Muscle of leg (tissue), 16 donors: ENCODE measurements at places on chromosomes 13 and 19.
A peak's percentile ranks its signal among the peaks of the same experiment; 100 is the strongest.

DNA sequence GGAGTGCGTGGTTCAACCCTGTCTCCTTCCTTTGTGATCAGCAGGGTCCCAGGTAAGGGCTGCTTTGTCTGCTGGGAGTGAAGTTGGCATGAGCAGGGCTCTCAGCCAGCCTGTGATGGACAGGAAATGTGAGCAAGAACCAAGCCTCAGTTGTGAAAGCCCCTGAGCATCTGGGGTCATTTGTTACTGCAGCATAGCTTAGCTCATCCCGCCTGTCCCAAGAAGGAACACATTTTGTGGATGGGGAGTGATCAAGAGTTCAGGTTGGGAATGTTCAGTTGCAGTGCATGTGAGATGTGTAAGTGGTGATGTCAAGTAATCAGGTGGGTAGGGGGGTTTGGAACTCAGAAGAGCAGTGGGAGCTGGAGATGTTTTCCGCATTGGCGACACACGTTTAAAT is 152.4 kb downstream of the DPF1 start:
- no peak for DNase-seq

GRCh38 chr13:74217811-74218210 is 83.6 kb upstream of the KLF12 start:
- DNase-seq = no peak

DNA sequence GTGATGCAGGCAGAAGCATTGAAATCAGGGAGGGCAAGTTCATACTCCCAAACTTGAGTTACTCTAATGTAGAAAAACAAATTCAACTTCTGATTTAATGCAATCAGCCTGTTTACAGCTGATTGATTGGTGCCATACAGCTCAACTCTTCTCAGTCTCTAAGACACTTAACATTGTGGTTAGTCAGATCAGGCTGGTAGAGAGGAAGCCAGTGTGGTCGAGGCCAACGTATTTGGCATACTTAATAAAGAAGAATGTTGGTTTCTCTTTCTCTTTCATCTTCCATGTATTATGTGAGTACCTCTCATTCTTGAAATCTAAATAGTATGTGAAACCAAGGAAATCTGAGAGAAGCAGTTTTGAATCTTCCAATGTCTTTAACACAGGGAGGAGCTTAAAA is 255.0 kb upstream of the SLITRK1 start:
- DNase-seq = peak; percentile 3

DNA sequence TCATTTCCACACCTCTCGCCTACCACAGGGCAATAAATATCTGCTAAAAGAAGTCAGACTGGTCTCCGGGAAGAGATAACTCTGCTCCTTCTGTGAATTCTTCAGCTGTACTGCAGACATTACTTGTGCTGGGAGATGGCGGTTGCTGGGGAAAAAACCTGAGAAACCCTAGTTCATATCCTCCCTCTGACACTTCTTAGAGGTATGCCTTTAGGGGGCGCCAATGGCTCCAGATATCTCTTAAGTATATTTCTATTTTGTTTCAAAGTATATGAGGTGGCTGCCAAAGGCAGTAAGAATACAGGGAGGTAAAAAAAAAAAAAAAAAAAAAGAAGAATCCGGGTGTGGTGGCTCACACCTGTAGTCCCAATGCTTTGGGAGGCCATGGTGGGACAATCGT is 175.2 kb downstream of the PAN3 start:
- DNase-seq = no peak

DNA sequence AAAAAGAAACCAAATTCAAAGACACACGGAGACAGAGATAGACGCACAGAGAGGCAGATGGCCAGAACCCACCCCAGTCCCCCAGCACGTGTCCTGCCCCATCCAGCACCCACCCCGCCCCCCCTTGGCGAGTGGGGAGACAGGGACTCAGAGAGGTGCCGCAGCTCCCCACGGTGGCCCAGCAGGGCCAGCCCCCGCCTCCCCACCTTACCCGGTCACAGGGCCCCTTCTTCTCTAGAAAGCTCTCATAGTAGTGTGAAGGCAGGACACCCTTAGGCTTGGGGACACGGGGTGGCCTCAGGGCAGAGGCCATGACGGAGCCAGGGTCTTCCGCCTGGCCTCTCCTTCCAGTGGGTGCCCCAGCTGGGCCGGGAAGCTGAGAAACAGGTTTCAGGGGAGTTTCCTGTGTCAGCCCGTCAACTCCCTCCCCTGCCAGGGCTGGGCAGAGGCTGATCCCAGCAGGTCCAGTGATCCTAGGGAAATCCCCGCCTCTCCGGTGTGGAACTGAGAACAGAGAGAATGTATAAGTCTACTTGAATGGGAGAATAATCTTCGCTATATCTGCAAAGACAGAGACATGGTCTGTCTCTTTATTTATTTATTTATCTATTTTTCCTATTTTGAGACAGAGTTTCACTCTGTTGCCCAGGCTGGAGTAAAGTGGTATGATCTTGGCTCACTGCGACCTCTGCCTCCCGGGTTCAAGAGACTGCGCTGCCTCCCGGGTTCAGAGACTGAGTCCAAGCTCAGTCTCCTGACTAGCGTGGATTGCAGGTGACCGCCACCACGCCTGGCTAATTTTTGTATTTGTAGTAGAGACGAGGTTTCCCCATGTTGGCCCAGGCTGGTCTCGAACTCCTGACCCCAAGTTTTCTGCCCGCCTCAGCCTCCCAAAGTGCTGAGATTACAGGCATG is at the start of gene STAP2:
Gene STAP2 (minus strand): TSS at position 387 of the 915 bp plus-strand sequence. CDS start 74 bp downstream, at position 313.
- peak; percentile 27 for DNase-seq

GRCh38 chr13:100581504-100581903 is 7.1 kb downstream of the GGACT start:
- no peak for DNase-seq
